ENCODE measurements at places on chromosomes 5 and 9. TPM values are rescaled to one million over a fixed set of nuclear protein-coding genes. Genes with fewer than 3 reads are reported as not detected.

CDKN2B gene
- 0.92 TPM for total RNA-seq

AJM1 gene
- total RNA-seq, result 2.8 TPM

PLEKHG4B gene
- total RNA-seq, result 4.2 TPM

LCN1 gene
- total RNA-seq, result not detected

RAD23B gene
- total RNA-seq, result 107 TPM

TMEM174 gene
- total RNA-seq, result not detected

KIF2A gene
- total RNA-seq, result 254 TPM

SQSTM1 gene
- 63.9 TPM for total RNA-seq

SPAAR gene
- total RNA-seq, result 0.46 TPM

GDF9 gene
- total RNA-seq, result 1.8 TPM

AUH gene
- total RNA-seq, result 25.1 TPM

ABLIM3 gene
- total RNA-seq, result 53.1 TPM

OTP gene
- 3.2 TPM for total RNA-seq

SPINK4 gene
- not detected for total RNA-seq

CKS2 gene
- total RNA-seq, result 32.3 TPM

MED22 gene
- total RNA-seq, result 15.9 TPM

PCDHGA12 gene
- 7.4 TPM for total RNA-seq

CD14 gene
- total RNA-seq, result 12.9 TPM

PCDHB6 gene
- total RNA-seq, result 4.2 TPM

GHR gene
- total RNA-seq, result 6.0 TPM

BTNL8 gene
- not detected for total RNA-seq

C5orf52 gene
- total RNA-seq, result not detected

ZNF658 gene
- 26.3 TPM for total RNA-seq

RRAGA gene
- total RNA-seq, result 83.7 TPM

FOXD4L6 gene
- 0.46 TPM for total RNA-seq

TTC39B gene
- 11.1 TPM for total RNA-seq

TEX48 gene
- not detected for total RNA-seq

IFNB1 gene
- not detected for total RNA-seq

LCN15 gene
- total RNA-seq, result not detected

PPIP5K2 gene
- 142 TPM for total RNA-seq

IRX1 gene
- 12.7 TPM for total RNA-seq

DRD1 gene
- 27.0 TPM for total RNA-seq

HACD4 gene
- total RNA-seq, result 1.6 TPM

FAM163B gene
- 11.3 TPM for total RNA-seq

PSAT1 gene
- total RNA-seq, result 48.9 TPM

GALNT12 gene
- 2.5 TPM for total RNA-seq

VLDLR gene
- total RNA-seq, result 26.1 TPM

All from diencephalon (tissue), 1 donor.